Foreskin fibroblast (primary cell): ENCODE measurements at places on chromosomes 1 and 21.

- peak; percentile 96 for DNase-seq
Measured at GRCh38 chr1:58584082-58584895, 7.2 kb upstream of the TACSTD2 start.

GRCh38 chr21:36976228-36976861, 9.9 kb upstream of the HLCS start:
- no peak for DNase-seq

- DNase-seq = no peak
Measured at GRCh38 chr21:44288251-44289110, 2.8 kb downstream of the AIRE start.

DNA sequence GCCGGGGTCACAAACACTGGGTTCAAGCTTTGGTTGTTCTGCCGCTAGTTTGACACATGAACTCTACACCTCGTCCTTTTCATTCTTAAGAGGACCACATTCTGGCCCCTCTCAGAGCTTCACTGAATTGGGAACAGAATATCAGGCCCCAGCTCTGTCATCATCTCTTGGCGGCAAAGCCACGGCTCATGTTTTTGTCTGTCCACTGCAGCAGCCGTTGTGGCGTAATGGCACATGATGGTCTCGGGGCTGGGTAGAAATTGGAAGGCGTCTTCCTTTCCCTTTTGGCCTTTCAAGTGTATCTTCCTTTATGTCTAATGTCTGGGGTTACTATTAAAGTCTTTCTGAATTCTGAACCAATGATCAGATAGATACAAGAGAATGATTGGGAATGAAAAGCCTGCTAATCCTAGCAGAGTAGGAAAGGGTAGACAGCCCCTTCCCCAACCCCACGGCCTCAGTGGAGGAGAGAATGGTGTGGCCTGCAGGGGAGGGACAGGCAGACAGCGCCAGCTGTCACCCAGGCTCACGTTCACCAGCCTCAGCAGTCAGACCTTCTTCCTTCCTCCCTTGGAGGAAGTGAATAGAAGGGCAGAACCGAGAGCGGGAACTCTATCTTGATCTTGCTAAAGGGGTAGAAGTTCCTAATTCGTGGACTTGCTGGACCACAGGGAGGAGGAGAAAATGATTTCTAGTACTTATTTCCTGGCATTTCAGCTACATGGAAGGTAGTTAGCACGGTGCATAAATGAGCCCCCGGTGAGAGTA, 498.1 kb downstream of the KIF26B start:
- peak; percentile 22 for DNase-seq

DNA sequence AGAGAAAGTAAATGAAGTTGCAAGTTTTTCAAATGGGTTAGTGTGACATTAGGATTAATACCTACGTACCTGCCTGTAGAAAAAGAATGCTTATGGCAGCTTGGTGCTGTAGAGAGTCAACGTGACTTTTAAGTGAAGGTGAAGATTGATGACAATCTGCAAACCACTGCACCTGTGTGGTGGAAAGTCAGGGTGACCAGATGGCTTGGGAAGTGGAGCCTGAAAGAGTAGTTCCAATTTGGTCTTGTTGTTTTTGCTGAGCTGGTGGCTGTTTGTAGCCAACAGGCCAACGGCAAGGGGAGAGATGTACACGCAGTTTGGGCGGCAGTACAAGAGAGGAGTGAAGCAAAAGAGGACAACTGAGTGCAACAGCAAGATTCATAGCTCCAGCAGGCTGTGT, 78.1 kb upstream of the JAK1 start:
- DNase-seq = no peak

DNA sequence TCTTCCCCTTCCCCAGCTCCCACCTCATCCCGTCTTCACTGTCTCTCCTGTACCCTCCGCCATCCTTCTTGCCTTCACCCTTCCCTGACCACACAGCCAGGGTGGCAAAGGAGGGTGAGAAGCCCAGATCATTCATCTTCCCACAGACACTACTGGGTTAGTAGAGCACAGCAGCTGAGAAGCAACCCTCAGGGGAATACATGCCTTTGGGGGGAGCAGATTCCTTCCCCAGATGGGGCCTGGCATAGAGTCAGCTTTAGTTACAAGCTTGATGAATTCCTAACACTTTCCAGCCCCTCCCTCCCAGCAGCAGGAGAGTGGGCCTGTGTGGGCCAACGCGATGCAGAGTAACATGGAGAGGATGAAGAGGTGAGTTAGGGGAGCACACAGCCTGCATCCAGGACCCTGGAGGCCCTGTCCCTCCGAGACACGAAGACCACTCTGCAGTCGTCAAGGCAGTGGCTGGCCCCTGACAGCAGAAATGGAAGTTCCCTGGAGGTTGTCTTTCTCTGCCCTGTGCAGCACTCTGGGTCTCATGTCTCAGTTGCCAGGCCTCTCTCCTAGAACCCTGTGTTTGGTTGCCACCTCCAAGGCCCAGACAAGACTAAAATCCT, 8.8 kb upstream of the BTG2 start:
- no peak for DNase-seq

DNA sequence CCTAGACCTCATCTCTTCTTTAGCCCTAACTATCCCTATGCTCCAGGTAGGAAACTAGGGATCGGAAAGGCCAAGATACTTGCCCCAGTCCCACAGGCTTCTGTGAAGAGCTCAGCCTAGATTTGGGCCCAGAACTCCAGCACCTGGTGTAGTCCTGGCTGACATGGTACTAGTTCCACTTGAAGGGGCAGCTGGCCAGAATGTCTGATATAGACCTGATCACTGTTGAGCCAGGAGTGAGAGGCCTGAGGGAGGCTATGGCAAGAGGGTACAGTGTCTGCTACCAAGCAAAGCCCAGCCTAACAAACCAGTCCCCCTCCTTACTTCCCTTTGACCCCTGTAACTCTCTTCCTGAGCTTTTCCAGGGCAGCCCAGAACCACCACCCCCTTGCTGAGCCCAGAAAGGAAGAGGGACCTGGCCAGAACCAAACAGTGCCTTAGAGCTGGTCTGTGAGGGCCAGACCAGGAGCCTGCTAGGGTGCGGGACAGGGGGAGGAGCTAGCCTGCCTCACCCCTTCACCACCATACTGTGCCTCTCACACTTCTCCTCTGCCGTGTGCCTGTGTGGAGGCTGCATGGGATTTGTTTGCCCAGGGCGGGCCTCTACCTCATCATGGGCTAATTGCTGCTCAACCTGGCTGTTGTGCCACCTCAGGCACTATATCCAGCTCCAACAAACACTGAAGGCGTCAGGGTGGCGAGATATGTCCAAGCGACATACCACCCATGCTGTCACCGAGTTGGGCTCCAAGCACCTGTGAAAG, 10.9 kb downstream of the POMGNT1 start:
- no peak for DNase-seq
